Right atrium auricular region (tissue), 2 donors: ENCODE measurements at places on chromosomes 12 and 14. TPM values are rescaled to one million over a fixed set of nuclear protein-coding genes. Genes with fewer than 3 reads are reported as not detected.

The CD69 gene
- total RNA-seq, result 1.7 TPM

The SLC16A7 gene
- total RNA-seq, result 139 TPM

GRCh38 chr12:57123813-57124212 lies 4.5 kb upstream of the LRP1 start:
- no peaks in the 10 kb centered on the region for H3K4me1 ChIP-seq
- no peak overlapping the region for H3K4me3 ChIP-seq
- H3K27ac ChIP-seq, result no peak overlapping the region
- no peaks in the 10 kb centered on the region for H3K27me3 ChIP-seq
- no peaks in the 10 kb centered on the region for H3K36me3 ChIP-seq

GRCh38 chr12:86228656-86229055 lies 27.5 kb downstream of the MGAT4C start:
- no peaks in the 10 kb centered on the region for H3K36me3 ChIP-seq
- H3K4me3 ChIP-seq, result no peak overlapping the region
- no peaks in the 10 kb centered on the region for H3K27me3 ChIP-seq
- H3K4me1 ChIP-seq, result no peaks in the 10 kb centered on the region
- H3K27ac ChIP-seq, result no peak overlapping the region
- DNase-seq, result no peak

GRCh38 chr14:66087231-66087630 lies 398.9 kb upstream of the CCDC196 start:
- DNase-seq, result no peak
- no peaks in the 10 kb centered on the region for H3K36me3 ChIP-seq
- no peaks in the 10 kb centered on the region for H3K4me1 ChIP-seq
- no peaks in the 10 kb centered on the region for H3K27me3 ChIP-seq
- no peak overlapping the region for H3K27ac ChIP-seq

- DNase-seq, result no peak
- no peaks in the 10 kb centered on the region for H3K4me1 ChIP-seq
- peaks cover 6% of the 10 kb centered on the region for H3K36me3 ChIP-seq
These were observed 68.9 kb downstream of the EML1 start for GRCh38 chr14:99862136-99862535.
